ENCODE measurements at places on chromosomes 3 and 15. TPM values are rescaled to one million over a fixed set of nuclear protein-coding genes. Genes with fewer than 3 reads are reported as not detected.

DNA sequence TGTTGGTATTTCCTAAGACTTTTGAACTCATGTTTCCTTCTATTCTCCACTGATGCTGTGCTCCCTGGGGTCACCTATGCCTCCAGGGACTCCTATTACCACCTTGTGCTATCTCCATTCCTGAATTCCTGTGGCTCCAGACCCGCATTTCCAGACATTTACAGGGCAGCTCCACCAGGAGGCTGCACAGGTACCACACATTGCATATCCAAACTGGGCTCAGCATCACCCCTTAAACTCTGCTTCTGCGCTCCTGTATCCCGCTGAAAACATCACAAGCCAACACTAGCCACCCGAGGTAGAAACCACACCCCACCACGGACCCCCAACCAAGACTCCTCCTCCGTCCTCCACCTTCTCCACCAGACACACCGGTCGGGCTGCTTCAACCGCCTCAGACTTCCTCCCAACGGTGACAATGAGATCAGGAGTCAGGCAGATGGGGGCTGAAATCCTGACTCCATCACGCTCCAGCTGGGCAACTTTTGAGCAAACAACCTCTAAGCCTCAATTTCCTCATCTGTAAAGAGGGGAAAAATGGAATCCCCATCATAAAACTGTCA, 10.4 kb downstream of the TNK2 start:
- H3K36me3 ChIP-seq, result no peaks in the 10 kb centered on the region
- no peak overlapping the region for H3K27ac ChIP-seq
- no peak overlapping the region for H3K4me3 ChIP-seq

The GOLGA6C gene
- total RNA-seq, result not detected

DNA sequence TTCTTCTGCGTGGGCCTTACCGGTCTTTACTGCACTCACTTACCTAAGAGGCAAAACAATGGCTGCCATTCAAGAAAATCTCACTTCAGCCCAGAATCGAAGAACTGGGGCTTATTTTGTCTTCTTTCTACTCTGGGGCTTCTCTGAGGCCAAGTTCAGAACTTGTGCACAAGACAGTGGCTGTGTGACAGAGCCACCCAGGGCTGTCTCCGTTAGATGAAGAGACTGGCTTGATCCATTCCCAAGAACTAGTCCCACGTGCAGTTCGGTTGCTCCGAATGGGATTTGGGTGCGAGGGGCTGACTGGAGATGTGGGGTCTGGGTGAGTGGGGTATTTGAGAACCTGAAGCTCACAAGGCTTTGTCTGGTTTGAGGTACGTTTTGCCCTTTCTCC, 795 bp upstream of the TCF12 start:
- H3K4me3 ChIP-seq, result peak overlapping the region; percentile 93
- peaks cover 17% of the 10 kb centered on the region for H3K4me1 ChIP-seq
- no peaks in the 10 kb centered on the region for H3K27me3 ChIP-seq
- no peak overlapping the region for H3K27ac ChIP-seq
- H3K36me3 ChIP-seq, result peaks cover 34% of the 10 kb centered on the region
- no peak for DNase-seq

The ITGB5 gene
- total RNA-seq, result 84.6 TPM

- H3K36me3 ChIP-seq, result no peaks in the 10 kb centered on the region
- no peak overlapping the region for H3K27ac ChIP-seq
- DNase-seq, result no peak
- H3K4me1 ChIP-seq, result no peaks in the 10 kb centered on the region
- no peak overlapping the region for H3K4me3 ChIP-seq
These were observed 29.9 kb upstream of the ADPGK start for GRCh38 chr15:72813345-72814004.

- H3K27ac ChIP-seq, result no peak overlapping the region
- no peaks in the 10 kb centered on the region for H3K4me1 ChIP-seq
- DNase-seq, result peak; percentile 37
- H3K4me3 ChIP-seq, result no peak overlapping the region
These were observed 17.9 kb upstream of the ANKRD28 start for GRCh38 chr3:15815696-15816095.

The AADACL2 gene
- total RNA-seq, result not detected

The NMNAT3 gene
- not detected for total RNA-seq

The CPLX3 gene
- not detected for total RNA-seq

- no peak for DNase-seq
- H3K27ac ChIP-seq, result no peak overlapping the region
- no peaks in the 10 kb centered on the region for H3K36me3 ChIP-seq
- H3K4me1 ChIP-seq, result peaks cover 3% of the 10 kb centered on the region
These were observed 40.0 kb downstream of the ZXDC start for GRCh38 chr3:126435456-126436315.

DNA sequence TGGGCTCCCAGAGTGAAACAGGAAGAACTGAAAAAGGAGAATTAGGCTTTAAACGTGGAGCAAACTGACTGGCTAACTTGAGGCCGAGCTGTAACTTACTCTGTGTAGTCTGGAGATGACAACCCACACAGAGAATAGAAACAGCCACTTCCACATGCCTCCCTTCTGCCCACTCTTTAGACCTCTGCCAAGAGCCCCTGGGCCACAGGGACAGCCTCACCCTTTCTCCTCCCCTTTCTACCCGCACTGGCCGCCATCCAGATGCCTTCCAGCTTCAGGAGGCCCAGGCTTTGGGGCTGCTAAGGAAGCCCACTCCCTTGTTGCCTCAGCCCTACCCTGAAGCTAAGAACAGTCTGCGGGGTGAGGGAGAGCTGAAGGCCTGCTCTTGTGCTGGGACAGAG, 6.8 kb downstream of the ARHGAP31 start:
- H3K27me3 ChIP-seq, result no peaks in the 10 kb centered on the region
- no peak overlapping the region for H3K27ac ChIP-seq
- DNase-seq, result no peak
- peaks cover 60% of the 10 kb centered on the region for H3K4me1 ChIP-seq

DNA sequence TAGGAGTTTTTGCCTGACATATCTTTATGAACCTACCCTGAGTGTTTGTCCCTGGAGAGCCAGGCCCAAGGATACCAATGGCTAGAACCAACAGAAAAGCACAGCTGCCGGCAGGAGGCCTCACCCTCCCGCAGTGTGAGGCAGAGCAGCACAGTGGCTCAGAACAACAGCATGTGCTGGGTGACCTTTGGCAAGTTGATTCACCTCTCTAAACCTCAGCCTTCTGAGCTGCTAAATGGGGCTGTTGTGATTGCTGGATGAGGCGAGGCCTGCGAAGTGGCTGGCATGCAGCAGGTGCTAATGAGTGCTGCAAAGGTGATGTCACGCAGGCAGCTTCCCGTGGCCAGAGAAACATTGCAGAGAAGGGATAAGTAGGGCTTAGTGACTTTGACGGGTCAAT, 23.3 kb downstream of the IDH2 start:
- no peak for DNase-seq
- no peaks in the 10 kb centered on the region for H3K27me3 ChIP-seq
- H3K36me3 ChIP-seq, result peaks cover 13% of the 10 kb centered on the region
- H3K27ac ChIP-seq, result no peak overlapping the region

The ADAMTS17 gene
- 0.50 TPM for total RNA-seq
